ENCODE measurements at places on chromosomes 16 and 17. TPM values are rescaled to one million over a fixed set of nuclear protein-coding genes. Genes with fewer than 3 reads are reported as not detected.

GRCh38 chr17:9368631-9369030 is 207.0 kb downstream of the STX8 start:
- DNase-seq, result no peak
- no peaks in the 10 kb centered on the region for H3K36me3 ChIP-seq
- no peaks in the 10 kb centered on the region for H3K4me1 ChIP-seq
- H3K4me3 ChIP-seq, result no peak overlapping the region

GRCh38 chr17:70533427-70533826 is 364.1 kb downstream of the KCNJ2 start:
- no peak overlapping the region for H3K4me3 ChIP-seq
- H3K36me3 ChIP-seq, result no peaks in the 10 kb centered on the region
- H3K4me1 ChIP-seq, result no peaks in the 10 kb centered on the region
- H3K27me3 ChIP-seq, result no peaks in the 10 kb centered on the region

- no peaks in the 10 kb centered on the region for H3K36me3 ChIP-seq
- H3K27ac ChIP-seq, result no peak overlapping the region
- no peaks in the 10 kb centered on the region for H3K27me3 ChIP-seq
- H3K4me1 ChIP-seq, result no peaks in the 10 kb centered on the region
Measured at GRCh38 chr16:57409065-57409464, 4.5 kb downstream of the CCL17 start.

DNA sequence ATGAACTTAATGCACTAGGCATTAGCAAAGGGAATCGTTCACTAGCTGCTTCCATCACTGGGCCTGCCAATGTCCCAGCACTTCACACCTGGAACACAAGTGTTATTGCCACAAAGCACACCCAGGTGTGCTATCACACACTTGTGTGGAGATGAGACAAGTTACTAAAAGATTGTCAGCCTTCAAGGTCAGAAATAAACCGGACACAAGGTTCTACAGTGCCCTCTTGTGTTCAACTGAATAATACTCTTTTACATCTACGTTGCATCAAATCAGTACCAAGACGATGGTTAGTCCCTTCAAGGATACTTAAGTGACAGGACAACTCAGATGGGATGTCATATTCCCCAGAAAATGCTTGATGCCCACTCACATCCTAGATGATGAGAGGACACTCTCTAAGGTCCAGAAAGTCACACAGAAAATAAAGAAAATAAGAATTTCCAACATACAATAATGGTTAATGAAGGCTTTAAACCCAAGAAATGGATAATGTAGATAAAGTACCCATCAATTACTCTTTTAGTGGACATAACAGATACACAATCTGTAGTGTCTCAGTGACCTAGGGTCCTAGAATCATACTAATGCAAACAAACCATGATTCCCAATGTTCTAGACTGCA is 16.4 kb upstream of the GLG1 start:
- peaks cover 37% of the 10 kb centered on the region for H3K36me3 ChIP-seq
- no peak overlapping the region for H3K27ac ChIP-seq
- H3K4me1 ChIP-seq, result no peaks in the 10 kb centered on the region
- no peak for DNase-seq
- no peak overlapping the region for H3K4me3 ChIP-seq

Gene FBXO39
- total RNA-seq, result not detected

GRCh38 chr16:86714166-86714565 is 135.8 kb downstream of the FOXL1 start:
- DNase-seq, result no peak
- H3K27me3 ChIP-seq, result no peaks in the 10 kb centered on the region

GRCh38 chr16:3401719-3402397 is 843 bp downstream of the ZNF174 start:
- peak overlapping the region; percentile 70 for H3K4me3 ChIP-seq
- H3K4me1 ChIP-seq, result peaks cover 12% of the 10 kb centered on the region
- H3K36me3 ChIP-seq, result peaks cover 39% of the 10 kb centered on the region
- no peaks in the 10 kb centered on the region for H3K27me3 ChIP-seq
- DNase-seq, result no peak
- peak overlapping the region; percentile 92 for H3K27ac ChIP-seq

DNA sequence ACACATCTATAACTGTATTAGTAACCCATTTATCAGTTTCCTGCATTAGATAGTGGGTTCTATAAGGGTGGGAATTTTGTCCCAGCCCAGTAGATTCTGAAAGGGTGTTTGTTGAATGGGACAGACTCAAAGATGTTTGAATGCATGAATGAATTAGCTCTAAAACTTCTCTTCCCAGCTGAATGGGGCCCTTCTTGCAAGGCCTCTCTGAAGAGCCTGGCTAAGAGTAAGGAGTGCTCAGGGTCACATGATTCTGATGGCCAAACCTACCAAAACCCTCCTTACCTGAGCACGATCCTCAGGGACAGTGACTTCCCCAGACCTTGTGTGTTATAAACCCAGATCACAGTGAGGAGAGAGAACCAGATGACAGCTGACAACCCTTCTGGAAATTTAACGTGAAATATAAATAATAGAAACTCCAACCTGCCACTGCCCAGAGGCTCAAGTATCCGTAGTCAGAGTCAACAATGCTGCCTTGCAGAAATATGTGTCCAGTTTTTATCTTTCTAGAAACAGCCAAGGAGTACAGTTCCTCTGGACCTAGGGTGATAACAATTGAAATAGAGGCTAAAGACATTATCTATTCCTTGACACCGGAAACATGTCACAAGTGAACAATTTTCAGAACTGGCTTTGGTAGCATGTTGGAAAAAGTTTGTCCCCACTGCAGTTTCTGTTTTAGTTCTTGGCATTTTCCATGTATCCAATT is 268.9 kb upstream of the MAF start:
- no peaks in the 10 kb centered on the region for H3K36me3 ChIP-seq
- H3K27me3 ChIP-seq, result no peaks in the 10 kb centered on the region
- H3K4me1 ChIP-seq, result no peaks in the 10 kb centered on the region
- no peak for DNase-seq
- no peak overlapping the region for H3K27ac ChIP-seq

- H3K4me1 ChIP-seq, result no peaks in the 10 kb centered on the region
- no peaks in the 10 kb centered on the region for H3K27me3 ChIP-seq
- no peak overlapping the region for H3K27ac ChIP-seq
- no peaks in the 10 kb centered on the region for H3K36me3 ChIP-seq
- DNase-seq, result no peak
Measured at GRCh38 chr17:44177640-44178039, 7.1 kb downstream of the ASB16 start.

- H3K27me3 ChIP-seq, result no peaks in the 10 kb centered on the region
- H3K4me3 ChIP-seq, result no peak overlapping the region
- no peaks in the 10 kb centered on the region for H3K36me3 ChIP-seq
- peaks cover 24% of the 10 kb centered on the region for H3K4me1 ChIP-seq
- DNase-seq, result no peak
Measured at GRCh38 chr17:9432934-9433421, 142.6 kb downstream of the STX8 start.

DNA sequence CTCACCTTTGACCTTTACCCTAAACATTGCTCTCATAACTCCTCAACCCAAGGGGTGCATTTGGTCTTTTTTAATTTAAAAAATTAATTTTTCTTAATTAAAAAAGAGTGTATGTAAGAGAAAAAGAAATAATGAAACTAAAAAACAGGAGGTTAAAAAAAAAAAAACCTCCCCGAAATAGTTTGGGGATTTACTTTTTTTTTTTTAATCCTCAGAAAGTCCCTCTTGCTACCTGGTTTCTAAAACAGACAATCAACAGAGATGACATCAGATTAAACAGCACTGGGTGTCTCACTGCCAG is 301.3 kb downstream of the SOX9 start:
- H3K4me1 ChIP-seq, result peaks cover 20% of the 10 kb centered on the region
- no peak for DNase-seq
- H3K27ac ChIP-seq, result peak overlapping the region; percentile 55
- H3K4me3 ChIP-seq, result no peak overlapping the region

DNA sequence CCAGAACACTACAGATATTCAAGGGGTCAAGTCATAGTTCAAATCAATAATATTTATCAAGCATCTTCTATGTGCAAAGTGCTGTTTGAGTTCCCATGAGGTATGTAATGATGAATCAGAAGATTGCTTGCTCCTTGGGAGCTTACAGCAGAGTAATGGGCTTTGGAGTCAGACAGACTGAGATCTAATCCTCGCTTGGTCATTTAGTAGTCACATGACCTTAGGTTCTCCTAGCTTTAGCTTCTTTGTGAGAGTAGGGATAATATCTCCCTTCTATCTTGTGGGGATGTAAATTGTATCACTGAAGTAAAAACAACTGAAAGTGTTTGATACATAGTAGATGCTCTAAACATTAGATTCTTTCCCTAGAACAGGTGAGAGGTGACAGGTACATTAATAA is 30.1 kb downstream of the SNX11 start:
- no peak overlapping the region for H3K27ac ChIP-seq
- H3K27me3 ChIP-seq, result no peaks in the 10 kb centered on the region
- H3K4me3 ChIP-seq, result no peak overlapping the region
- no peaks in the 10 kb centered on the region for H3K4me1 ChIP-seq
- H3K36me3 ChIP-seq, result no peaks in the 10 kb centered on the region

GRCh38 chr16:23563186-23563585 is 5.7 kb downstream of the UBFD1 start:
- H3K4me3 ChIP-seq, result no peak overlapping the region
- no peaks in the 10 kb centered on the region for H3K36me3 ChIP-seq
- no peak for DNase-seq
- peaks cover 8% of the 10 kb centered on the region for H3K4me1 ChIP-seq
- H3K27me3 ChIP-seq, result no peaks in the 10 kb centered on the region

DNA sequence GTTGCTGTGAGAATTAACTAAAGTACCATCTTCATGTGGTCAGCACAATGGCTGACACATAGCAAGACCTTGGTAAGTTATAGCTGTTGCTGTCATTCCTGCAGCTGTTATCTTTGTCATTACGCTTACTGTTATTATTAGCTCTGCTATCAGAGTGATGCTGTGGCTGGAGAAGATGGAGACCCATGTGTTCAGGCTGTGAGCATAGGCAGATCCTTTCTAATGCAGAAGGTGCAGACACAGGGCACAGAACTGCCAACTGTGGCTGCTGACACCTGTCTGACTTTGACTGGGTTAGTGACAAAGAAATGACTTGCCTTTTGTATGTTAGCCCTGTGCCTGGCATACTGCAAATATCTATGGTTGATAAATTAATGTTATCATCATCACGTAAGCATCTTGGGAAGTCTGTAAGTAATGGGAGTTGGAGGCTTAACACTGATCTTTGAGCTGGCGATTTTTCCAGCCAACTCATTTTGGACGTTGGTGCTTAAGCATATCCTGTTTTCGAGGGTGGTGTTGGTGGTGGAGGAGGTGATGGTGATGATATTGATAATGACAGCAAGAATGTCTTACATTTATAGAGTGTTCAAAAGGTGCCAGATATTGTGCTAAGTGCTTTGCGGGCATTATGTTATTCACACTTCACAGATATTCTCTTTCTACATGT is 695.3 kb downstream of the WWOX start:
- H3K27me3 ChIP-seq, result no peaks in the 10 kb centered on the region
- no peak overlapping the region for H3K27ac ChIP-seq
- no peak for DNase-seq
- no peaks in the 10 kb centered on the region for H3K36me3 ChIP-seq

DNA sequence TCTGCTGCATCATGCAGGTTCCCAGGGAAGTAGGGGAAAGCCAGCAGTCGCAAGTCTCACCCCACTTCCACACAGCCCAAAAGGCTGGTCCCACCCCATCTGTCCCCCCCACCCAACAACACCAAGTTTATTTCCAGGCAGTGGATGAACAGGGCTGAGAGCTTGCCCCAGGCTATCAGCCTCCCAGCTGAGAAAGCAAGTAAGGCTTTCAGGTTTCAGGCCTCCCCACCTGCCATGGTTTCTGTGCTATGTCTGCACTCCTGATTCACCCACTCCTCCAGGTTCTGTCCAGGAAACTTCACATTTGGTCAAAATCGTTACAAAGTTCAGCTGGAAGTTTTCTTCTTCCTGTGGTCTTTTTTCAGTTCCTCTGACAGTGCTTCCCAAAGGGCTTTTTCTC is 97.5 kb upstream of the HS3ST3A1 start:
- DNase-seq, result no peak
- no peak overlapping the region for H3K4me3 ChIP-seq
- H3K36me3 ChIP-seq, result no peaks in the 10 kb centered on the region
- no peaks in the 10 kb centered on the region for H3K27me3 ChIP-seq
- no peak overlapping the region for H3K27ac ChIP-seq

Gene CSNK2A2
- total RNA-seq, result 28.7 TPM

DNA sequence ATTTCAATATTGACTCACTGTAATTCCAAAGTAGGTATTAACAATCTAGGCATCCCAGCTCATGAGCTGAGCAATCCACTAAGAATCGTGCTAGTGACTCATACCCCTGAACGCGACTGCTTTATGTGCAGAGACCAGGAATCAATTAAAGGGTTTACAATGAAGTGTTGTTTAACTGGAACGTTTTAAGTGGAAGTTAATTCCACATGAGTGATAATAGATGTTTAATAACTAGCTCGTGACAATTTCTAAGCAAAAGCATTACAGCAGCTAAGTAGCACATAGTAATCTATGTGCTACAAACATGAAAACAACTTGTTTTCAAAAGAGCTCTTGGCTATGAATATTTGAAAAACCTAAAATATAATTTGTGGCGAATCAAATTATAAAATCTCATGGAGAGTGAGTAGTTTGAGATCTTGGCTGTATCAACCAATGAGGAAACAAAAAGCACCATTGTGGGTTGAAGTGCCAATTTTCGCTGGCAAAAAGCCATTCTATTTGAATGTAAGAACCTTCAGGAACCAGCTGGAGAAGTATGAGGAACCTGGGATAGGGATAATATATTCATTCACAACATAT is 9.4 kb downstream of the GJC1 start:
- peaks cover 28% of the 10 kb centered on the region for H3K27me3 ChIP-seq
- H3K4me1 ChIP-seq, result peaks cover 15% of the 10 kb centered on the region
- peak overlapping the region; percentile 89 for H3K27ac ChIP-seq
- H3K4me3 ChIP-seq, result no peak overlapping the region
- no peak for DNase-seq
- H3K36me3 ChIP-seq, result no peaks in the 10 kb centered on the region

DNA sequence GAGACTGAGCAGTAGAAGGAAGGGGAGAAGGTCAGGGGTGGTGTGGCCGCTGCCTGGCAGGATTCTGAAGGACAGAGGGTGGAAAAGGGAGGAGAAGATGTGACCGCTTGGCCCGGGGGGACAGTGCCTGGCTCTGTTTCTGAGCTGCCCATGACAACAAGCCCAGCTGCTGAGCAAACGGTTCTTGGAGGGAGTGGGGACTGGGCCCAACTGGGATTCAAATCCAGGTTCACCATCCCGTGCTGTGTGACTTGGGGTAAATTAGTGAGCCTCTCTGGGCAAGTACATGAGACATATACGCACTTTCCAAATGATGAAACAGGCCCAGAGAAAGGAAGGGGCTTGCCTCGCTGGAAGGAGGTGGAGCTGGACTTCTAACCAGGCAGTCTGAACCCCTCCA is 23.3 kb downstream of the SEC14L5 start:
- no peak for DNase-seq
- H3K36me3 ChIP-seq, result no peaks in the 10 kb centered on the region
- peaks cover 7% of the 10 kb centered on the region for H3K27me3 ChIP-seq
- no peak overlapping the region for H3K4me3 ChIP-seq

All from transverse colon (tissue), 4 donors.